ENCODE measurements at places on chromosomes 1 and 21. TPM values are rescaled to one million over a fixed set of nuclear protein-coding genes. Genes with fewer than 3 reads are reported as not detected.

DNA sequence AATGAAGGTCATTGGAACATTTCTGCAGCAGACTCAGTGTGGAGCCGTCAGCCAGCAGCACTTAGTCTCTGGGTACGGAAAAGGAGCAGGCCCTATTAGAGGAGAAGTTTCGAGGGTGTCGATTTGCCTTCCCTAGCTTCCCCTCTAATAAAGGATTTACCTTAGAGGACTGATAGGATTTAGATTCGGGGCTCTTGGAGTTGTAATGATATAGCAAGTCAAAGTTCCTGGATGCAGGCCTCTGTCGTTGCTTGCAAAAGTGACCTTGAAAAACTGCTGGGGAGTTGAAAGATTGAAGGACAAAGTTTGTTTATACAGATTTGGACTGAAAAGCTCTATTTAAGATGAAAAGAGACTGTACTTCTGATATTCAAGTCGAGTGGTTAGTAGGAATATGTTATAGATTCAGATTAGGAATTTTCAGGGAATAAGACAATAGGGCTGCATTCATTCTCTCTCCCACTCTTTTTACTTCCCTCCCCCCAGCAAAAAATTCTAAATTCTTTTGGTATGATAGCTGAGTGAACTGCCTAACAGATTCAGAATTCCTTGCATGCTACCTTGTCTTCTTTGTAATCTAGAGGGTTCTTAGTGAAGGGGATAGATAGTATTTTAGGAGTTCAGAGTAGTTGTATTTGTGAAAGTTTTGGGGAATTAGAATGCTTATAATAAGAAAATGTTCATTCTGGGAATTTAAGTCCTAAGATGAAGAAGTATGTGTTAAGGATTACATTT lies 19.2 kb downstream of the NFYC start:
- peak overlapping the region; percentile 66 for H3K4me3 ChIP-seq
- peaks cover 15% of the 10 kb centered on the region for H3K36me3 ChIP-seq
- no peak for DNase-seq
- no peaks in the 10 kb centered on the region for H3K27me3 ChIP-seq

GRCh38 chr1:150233359-150234308 lies 2.3 kb downstream of the ANP32E start:
- H3K4me1 ChIP-seq = no peaks in the 10 kb centered on the region
- DNase-seq = no peak
- H3K27ac ChIP-seq = peak overlapping the region; percentile 100
- peaks cover 25% of the 10 kb centered on the region for H3K36me3 ChIP-seq

GRCh38 chr1:214224611-214225354 lies 56.2 kb upstream of the SMYD2 start:
- no peak overlapping the region for H3K27ac ChIP-seq
- peak; percentile 17 for DNase-seq
- no peaks in the 10 kb centered on the region for H3K36me3 ChIP-seq

- no peaks in the 10 kb centered on the region for H3K4me1 ChIP-seq
- H3K27me3 ChIP-seq = no peaks in the 10 kb centered on the region
- no peak overlapping the region for H3K27ac ChIP-seq
- no peak overlapping the region for H3K4me3 ChIP-seq
- no peak for DNase-seq
Measured at GRCh38 chr1:116458695-116459094, 85.7 kb downstream of the ATP1A1 start.

DNA sequence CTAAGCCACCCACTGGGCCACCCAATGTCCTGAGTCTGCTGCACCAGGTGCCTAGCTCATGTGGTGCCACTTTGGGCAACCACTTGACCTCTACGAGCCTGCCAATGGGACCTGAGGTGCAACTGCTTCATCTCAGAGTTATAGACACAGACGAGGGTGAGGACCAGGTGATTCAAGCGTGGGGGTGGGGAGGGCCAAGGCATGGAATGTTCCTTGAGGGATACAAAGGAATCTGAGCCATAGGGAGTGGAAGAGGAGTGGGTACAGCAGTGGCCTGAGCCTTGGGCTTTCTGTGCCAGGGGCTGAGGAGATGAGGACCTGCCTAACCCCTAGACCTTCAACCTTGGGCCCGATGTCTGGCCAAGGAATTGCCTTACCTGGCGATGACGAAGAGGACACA lies 209.1 kb downstream of the GRIK3 start:
- no peaks in the 10 kb centered on the region for H3K4me1 ChIP-seq
- H3K36me3 ChIP-seq = no peaks in the 10 kb centered on the region
- DNase-seq = no peak

- no peak overlapping the region for H3K27ac ChIP-seq
- H3K36me3 ChIP-seq = no peaks in the 10 kb centered on the region
- no peak overlapping the region for H3K4me3 ChIP-seq
- no peak for DNase-seq
- no peaks in the 10 kb centered on the region for H3K27me3 ChIP-seq
Measured at GRCh38 chr1:170307426-170307825, 161.7 kb downstream of the NTMT2 start.

Gene CD5L
- total RNA-seq = 1.6 TPM

Measured in heart right ventricle (tissue), 16 donors.